GM18507 (cell line): ENCODE measurements at places on chromosomes 2 and 18.

DNA sequence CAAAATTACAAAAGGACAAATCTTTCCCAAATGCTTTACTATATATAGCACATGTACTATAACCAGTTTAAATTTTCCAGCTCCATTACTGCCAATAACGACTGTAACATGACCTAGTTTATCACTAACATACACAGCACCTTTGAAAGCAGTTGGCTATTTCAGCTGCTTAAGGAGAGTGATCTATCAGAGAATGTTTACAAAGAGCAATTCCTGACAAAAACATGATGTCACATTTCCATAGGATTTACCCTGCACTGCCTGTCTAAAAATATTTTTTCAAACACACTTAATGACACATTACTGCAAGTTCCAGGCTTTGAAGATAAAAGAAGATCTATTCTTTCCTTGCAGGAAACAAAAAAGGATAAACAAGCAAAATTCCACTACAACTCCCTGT is 40.6 kb downstream of the ZNF516 start:
- DNase-seq, result no peak

- DNase-seq, result no peak
These were observed 115.4 kb downstream of the CCDC85A start for GRCh38 chr2:56299171-56299691.

DNA sequence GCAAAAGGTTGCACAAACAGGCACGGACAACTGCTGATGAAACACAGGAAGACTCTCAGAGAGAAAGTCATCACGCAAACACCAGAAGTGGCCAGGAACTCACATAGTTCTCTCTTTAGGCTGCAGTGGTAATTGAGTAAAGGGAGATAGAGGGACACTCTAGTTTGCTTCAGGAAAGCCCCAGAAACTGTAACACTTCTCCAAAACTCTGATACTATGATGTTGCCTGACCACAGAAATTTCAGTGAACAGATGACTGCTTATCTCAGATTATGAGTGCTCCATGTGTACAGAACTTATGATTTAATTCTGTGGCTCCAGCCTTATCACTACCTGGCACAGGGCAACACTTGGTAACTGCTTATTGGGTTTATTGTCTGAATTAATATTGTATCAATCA is 311.5 kb upstream of the GYPC start:
- no peak for DNase-seq

DNA sequence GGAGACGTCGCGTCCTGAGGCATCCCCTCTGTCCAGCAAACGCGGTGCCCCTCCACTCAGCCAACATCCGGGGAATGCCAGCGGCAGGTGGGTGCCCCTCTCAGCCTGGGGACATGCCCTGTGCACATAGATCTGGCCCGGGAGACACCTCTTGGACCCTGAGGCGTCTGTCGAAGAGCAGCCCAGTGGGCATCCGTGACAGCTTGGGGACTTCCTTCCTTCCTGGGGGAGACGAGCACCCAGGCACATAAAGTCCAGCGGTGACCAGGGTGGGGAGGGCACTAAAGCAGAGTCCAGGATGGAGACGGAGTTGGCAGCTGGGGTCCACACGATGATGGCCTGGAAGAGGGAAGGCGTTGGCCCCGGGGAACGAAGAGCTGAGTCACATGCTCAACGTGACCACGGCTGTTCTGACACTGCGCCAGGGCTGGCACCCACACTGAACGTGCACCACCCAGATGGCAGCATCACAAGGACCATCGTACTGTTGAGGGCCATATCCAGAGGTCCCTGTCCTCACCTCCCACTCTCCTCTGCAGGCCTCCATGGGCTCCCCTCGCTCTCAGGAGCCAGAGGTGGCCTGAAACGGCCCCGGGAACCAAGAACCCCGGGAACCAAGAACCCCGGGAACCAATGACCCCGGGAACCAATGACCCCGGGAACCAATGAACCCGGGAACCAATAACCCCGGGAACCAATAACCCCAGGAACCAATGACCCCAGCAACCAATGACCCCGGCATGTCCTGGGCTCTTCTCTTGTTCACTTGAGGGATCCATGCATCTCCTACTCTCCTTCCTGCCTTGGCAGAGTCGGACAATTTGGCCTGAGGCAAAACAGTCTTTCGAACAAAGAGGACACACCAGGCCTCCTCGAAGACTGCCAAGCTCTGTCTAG is 22.6 kb downstream of the HDAC4 start:
- DNase-seq, result no peak

DNA sequence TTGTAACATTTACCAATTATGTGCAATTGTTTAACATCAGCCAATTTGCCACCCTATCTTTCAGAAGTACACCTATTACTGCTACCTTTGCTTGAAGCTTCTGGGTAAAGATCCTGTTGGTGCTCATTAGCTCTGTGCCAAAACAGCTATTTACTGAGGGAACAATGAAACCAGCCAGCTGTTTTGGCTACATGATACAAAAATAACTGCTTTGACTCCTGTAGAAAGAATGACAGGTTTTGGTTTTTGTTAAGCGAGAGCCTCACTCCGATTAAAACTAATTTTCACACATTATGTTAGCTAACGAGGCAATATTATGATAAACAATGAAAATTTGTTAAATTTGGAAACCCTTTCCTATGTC is 907.0 kb downstream of the EPHA4 start:
- no peak for DNase-seq

DNA sequence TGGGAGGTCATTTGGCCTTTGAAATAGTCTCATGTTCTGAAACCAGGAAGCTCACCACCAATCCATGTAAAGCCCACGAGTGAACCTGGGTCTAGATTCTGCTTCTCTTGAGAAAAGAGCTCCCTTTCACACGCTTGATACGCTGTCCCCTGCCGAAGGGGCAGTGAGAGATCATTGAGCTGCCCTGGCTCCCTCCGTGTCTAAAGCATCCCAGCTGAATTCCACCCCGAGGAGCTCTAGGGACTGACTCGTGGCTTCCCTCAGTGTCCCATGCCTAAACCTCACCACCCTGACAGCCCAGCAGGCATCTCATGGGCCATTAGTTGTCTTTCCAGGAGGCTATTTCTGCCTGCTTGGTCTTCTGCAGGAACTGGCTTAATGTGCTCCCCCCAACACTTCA is 68.6 kb downstream of the COL6A3 start:
- DNase-seq, result no peak

DNA sequence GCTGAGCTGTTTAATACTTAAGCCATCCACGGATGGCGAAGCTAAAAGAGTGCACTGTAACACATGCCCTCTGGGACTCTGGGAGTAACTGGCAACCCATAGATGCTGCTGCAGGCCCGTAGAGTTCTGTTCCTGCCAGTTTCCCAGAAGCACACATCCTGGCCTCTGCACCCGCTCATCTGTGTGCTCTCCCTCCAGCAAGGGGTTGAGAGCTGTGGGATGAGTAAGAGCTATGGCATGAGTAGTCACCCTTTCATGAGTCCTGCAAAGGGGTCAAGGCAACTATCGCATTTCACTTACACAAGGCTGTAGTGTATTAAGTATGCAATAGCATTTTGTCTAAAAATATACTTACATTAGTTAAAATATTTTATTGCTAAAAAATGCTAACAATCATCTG is 1341.8 kb upstream of the NXPH2 start:
- no peak for DNase-seq

DNA sequence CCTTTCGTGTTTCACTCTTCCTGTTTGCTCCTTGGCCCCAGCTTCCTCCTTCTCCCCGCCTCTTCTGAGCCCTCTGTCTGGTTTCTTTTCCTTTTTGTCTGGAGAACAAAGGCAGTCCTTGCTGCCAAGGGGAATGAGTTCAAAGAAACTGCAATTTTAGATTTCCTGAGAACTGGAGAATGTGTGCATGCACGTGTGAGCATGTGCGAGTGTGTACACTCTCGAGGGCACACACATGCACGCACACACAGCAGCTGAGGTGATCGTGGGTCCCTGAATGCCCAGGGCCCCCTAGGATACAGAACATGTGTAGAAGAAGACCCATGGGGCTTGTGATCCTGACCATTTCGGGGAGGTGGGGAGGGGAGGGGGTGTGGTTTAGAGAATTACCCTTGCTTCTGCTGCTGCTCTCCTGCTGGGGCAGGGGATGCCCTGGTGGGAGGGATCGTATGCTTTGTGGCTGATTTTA is 151.8 kb downstream of the DYSF start:
- no peak for DNase-seq

DNA sequence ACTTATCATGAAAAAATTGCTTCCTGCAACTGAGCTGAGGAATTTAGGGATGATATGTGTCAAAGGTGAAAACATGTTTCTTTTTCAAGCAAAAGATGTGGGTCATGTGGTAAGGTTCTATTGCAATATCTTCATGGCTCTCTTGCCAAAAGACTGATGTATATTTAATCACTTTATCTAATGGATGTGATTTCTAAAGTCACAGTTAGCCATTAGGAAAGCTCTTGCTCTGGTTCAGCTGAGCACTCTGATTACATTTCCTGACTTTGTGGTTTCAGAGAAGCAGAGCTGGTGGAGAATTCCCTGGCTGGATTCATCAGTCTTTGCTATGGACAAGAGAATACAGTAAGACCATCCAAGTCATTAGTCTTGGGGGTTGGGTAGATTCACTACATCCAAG is 24.4 kb downstream of the SCN9A start:
- DNase-seq, result no peak

- DNase-seq, result no peak
These were observed 9.7 kb downstream of the ITM2C start for GRCh38 chr2:230874456-230874855.

- DNase-seq, result no peak
These were observed 37.5 kb upstream of the ANXA4 start for GRCh38 chr2:69704446-69704845.

GRCh38 chr18:63909870-63910269 is 2.1 kb downstream of the SERPINB10 start:
- no peak for DNase-seq

DNA sequence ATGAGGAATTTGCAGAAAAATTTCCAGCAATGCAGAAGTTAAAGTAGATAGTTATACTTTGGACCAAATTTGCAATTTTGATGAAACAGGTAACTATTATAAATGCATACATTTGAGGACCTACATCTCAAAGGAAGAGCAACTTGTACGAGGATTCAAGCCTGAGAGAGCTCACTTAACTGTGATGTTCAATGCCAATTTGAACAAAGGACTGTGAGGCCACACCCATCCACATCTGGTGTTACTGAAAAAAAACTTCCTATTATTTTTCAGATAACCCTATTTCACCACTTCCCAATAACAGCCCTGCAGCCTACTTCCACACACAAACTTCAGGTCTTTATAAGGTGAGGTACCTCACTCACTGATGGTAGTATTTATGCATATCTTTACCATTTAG is 203.5 kb upstream of the NABP1 start:
- no peak for DNase-seq

- peak; percentile 23 for DNase-seq
These were observed 26.8 kb downstream of the MPHOSPH10 start for GRCh38 chr2:71157124-71157793.

GRCh38 chr2:216192931-216193330 is 83.8 kb downstream of the XRCC5 start:
- no peak for DNase-seq

- DNase-seq, result no peak
These were observed 62.8 kb downstream of the AGFG1 start for GRCh38 chr2:227534714-227535113.

DNA sequence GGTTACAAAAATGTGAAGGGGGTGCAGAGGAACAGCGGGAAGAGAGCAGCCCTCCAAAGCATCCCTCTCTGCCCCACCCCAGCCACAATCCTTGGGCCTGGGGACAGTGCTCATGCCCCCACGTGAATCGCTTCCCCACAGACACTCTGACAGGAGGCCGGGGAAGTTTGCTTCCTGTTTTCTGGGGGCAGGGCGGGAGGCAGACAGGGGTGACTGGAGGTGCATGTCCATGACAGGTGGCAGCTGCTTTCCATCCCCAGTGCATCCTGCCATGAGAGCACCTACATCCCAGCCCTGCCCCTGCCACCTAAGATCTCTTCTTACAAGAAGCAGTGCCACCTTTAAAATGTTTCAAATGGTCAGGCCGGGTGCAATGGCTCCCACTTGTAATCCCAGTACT is 47.2 kb upstream of the UBE2F start:
- no peak for DNase-seq

- no peak for DNase-seq
These were observed 10.8 kb downstream of the XRCC5 start for GRCh38 chr2:216119986-216120385.

- no peak for DNase-seq
These were observed 24.1 kb downstream of the KLHL23 start for GRCh38 chr2:169757778-169758177.

GRCh38 chr2:45278365-45279078 is 269.3 kb upstream of the SIX2 start:
- no peak for DNase-seq

DNA sequence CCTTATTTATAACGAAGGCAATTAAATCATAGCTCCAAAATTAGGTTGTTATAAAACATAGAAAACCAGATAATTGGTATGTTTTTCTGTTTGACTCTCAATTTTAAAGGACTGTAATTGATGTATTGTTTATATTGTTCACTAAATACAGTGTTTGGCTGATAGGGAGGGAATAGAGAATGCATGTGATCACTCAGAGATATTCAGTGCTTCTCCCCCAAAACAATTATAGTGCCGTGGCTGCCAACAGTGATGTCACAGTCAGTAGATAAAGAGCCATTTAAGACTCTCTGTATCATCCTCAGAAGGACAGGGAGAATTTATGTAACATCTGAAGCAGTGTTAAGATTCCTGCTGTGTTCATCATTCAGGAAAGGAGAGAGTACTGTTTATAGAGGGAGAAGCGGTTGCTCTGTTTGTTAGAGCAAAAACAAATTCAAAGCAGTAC is 69.6 kb downstream of the PHLPP1 start:
- no peak for DNase-seq

DNA sequence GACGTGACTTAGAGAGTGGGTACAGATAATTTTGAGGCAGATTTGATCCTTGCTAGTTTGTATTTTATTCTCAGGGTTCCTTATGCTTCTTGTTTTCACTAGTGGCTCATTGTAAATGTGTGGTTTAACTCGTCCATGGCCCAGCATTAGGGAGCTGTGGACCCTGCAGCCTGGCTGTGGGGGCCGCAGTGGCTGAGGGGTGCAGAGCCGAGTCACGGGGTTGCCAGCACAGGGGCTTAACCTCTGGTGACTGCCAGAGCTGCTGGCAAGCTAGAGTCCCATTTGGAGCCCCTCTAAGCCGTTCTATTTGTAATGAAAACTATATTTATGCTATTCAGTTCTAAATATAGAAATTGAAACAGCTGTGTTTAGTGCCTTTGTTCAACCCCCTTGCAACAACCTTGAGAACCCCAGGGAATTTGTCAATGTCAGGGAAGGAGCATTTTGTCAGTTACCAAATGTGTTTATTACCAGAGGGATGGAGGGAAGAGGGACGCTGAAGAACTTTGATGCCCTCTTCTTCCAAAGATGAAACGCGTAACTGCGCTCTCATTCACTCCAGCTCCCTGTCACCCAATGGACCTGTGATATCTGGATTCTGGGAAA is 269.9 kb downstream of the MYT1L start:
- no peak for DNase-seq
